ENCODE measurements at places on chromosomes 7 and 10.

GRCh38 chr10:1464881-1465417 is 272.4 kb downstream of the ADARB2 start:
- no peak for DNase-seq

DNA sequence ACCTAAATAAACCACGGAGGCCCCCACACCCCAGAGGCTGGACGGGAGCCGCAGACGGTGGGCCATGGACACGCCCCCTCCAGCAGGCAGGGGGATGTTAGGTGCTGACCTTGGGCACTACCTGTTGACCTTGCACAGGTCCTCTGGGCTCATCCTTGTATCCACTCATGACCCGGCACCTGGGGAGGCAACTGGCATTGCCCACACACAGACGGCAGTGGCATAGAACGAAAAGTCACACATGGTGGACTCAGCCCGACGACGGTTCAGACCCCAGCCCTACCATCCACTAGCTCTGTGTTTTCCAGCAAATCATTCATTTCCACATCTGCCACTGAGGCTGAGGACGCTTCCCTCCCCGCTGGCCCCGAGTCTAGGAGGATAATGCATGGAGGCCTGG is 247.7 kb upstream of the PPP2R2D start:
- no peak for DNase-seq

GRCh38 chr7:84021292-84021908 is 173.2 kb downstream of the SEMA3A start:
- no peak for DNase-seq

- DNase-seq: no peak
Measured at GRCh38 chr10:78413076-78414055, 379.7 kb downstream of the RPS24 start.

DNA sequence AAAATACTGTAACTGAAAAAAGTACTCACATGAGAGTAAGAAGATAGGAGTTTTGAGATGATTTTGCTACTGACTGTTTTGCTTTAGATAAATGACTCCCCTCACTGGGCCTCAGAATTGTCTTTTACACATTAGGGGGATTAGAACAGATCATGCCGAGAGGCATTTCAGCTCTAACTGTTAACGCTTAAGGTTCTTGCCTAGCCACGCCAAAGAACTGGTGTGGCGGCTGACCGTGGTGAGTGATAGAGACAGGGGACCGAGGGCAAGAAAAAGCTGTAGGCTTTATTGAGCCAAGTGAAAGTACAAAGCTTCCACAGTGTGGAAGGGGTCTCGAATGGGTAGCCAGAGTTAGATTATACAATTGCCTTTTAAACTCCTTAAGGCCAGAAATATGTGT is 368.5 kb upstream of the MYO3A start:
- no peak for DNase-seq

GRCh38 chr10:25071227-25071626 is 54.8 kb downstream of the THNSL1 start:
- no peak for DNase-seq

GRCh38 chr7:27386581-27386980 is 144.0 kb downstream of the EVX1 start:
- no peak for DNase-seq

GRCh38 chr7:798921-799470 is 33.3 kb upstream of the SUN1 start:
- DNase-seq: no peak

GRCh38 chr10:80455461-80456349 is 1.6 kb downstream of the TSPAN14 start:
- no peak for DNase-seq

GRCh38 chr10:9342885-9343570 is 1288.5 kb downstream of the GATA3 start:
- DNase-seq: no peak

DNA sequence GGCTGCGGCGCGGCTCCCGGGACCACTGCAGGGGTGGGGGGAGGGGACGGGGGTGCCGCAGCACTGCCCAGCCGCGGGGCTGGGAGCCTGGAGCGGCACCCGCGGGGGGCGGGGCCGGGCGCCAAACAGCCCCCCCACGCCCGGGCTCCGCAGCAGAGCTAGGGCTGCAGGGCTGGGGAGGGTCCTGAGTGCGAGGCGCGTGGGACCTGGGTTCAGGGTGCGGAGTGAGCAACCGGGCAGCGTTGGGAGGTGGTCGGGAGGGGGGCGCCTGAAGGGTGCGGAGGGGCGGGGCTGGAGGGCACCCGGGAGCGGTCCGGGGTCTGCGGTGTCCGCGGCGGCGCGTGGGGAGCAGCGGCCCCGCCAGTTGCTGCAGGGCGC is 528 bp downstream of the CAMK2G start:
- no peak for DNase-seq

DNA sequence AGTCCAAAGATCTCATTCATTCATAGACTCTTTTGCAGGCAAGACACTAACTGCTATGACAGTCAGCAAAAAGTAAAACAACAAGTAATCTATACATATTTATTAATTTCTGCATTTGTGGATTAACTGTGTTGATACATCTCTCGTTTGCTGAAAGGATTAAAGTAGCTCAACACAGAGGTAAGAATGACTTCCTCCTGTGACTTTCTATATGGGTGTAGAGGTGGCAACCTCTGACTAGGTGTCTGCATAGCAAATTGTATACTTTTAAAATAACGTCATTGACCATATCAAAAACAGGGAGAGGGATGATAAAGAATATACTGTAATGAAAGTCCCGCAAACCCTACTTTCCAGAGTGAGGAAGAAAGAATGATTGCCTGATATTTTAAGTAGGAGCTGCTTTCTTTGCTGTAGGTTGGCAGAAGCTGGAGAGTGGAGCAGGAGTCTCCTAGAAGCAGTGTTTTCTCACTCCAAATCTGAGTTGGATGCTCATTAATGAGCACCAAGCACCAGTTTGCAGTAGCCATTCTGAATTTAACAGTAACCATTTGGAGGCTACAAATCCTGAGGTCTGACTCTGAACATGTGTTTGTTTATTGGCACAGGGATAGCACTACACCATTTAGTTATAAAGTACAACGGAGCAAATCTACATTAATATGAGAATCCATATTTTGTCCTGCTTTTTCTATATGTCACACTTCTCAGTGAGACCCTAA is 9.2 kb upstream of the LRRN3 start:
- no peak for DNase-seq

- no peak for DNase-seq
Measured at GRCh38 chr7:23604296-23604640, 7.1 kb downstream of the CCDC126 start.

DNA sequence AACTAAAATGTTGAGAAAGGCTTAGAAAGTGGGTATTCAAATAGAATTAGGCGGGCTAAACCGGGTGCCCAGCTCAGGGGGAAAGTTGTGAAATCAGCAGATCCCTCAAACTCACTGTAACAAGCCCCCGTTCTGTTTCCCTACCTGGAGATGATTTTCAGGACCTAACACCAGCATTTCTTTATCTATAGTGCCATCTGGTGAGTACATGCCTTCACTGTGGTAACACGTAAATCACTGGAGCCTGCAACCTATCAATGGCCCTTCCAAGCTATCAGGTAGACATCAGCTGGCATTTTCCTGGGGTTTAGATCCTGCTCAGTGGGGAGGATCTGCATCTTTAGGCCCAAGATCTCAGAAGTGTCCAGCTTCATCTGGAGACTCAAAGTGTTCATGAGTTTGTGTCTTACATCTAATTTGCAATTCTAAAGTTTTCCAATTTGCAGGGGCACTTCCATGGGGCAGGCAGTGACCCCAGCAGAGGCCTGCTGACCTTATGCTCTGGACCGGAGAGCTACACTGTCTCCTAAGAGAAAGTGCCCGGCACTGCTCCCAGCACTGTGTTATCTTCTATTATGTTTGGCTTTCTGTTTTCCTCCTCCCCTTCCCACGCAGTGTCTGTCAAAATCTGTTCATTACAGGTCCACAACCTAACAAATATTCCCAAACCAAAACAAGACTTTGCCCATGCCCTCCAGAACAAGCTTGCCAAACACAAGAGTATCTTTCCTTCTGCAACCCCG is 132.5 kb downstream of the LSM5 start:
- DNase-seq: no peak

- no peak for DNase-seq
Measured at GRCh38 chr7:18515067-18515466, 19.5 kb downstream of the HDAC9 start.

GRCh38 chr10:105148921-105149320 is 507.8 kb downstream of the SORCS3 start:
- no peak for DNase-seq

GRCh38 chr10:114458955-114459354 is 54.7 kb upstream of the AFAP1L2 start:
- no peak for DNase-seq

GRCh38 chr10:113128450-113129070 is 178.5 kb downstream of the TCF7L2 start:
- no peak for DNase-seq

- no peak for DNase-seq
Measured at GRCh38 chr10:130453036-130453720, 317.0 kb downstream of the GLRX3 start.

DNA sequence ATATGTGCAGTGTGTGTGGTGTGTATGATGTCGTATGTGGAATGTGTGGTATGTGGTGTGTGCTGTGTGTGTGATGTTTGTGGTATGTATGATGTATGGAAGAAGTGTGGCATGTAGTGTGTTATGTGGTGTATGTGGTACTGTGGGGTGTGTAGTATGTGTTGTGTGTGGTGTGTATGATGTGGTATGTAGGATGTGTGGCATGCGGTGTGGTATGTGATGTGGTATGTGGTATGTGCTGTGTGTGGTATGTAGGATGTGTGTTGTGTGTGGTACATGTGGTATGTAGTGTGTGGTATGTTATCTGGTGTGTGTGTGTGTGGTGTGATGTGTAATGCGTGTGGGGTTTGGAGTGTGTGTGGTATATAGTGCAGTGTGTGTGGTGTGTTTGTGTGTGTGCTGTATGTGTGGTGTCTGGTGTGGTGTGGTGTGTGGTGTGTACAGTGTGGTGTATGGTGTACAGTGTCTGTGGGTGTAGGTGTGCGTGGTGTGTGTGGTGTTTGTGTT is 129.6 kb downstream of the ATP6V0E2 start:
- no peak for DNase-seq

DNA sequence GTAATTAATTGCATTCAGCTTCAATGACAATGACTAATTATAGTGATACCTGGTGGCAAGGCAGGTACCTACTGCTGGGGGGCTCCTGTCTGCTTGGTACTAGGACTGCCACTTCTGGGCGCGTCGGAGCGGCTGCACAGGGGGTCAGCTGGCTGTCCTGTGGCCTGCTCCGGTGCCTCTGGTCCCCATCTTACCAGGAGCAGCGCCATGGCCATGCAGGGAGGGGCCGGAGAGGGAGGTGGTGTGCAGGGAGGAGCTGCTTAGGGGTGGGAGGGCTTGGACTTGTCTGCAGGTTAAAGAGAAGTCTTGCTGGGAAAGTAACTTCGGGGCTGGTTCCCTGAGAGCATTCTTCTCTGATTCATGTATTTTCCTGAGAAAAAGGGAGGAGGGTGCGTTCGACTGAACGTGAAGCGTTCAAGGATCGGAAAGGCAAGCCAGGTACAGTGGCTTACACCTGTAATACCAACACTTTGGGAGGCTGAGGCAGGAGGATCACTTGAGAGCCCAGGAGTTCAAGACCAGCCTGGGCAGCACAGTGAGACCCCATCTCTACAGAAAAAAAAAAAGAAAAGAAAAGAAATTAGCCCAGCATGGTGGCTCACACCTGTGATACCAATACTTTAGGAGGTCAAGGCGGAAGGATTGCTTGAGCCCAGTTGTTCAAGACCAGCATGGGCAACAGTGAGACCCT is 15.4 kb downstream of the CUX1 start:
- no peak for DNase-seq

Data from progenitor cell of endocrine pancreas (in vitro differentiated cells).